A549 treated with Mapracorat at 1 μM for 4 hours (cell line): ENCODE measurements at places on chromosomes 5 and 9. TPM values are rescaled to one million over a fixed set of nuclear protein-coding genes. Genes with fewer than 3 reads are reported as not detected.

SMIM3 gene
- 9.9 to 13.7 TPM (median 12.7 TPM) in 5 replicates for total RNA-seq

PCDHGA8 gene
- 0.02 to 0.06 TPM (median 0.06 TPM) in 3 of 5 replicates, not detected in the others for total RNA-seq

NR4A3 gene
- total RNA-seq, result 1.7 to 2.9 TPM (median 2.0 TPM) in 5 replicates

SAPCD2 gene
- total RNA-seq, result 13.5 to 26.0 TPM (median 23.9 TPM) in 5 replicates

CTNND2 gene
- not detected in 5 replicates for total RNA-seq

REEP5 gene
- total RNA-seq, result 130 to 146 TPM (median 143 TPM) in 5 replicates

CARTPT gene
- not detected in 5 replicates for total RNA-seq
